Hypothalamus (tissue), 51 donors: ENCODE measurements at places on chromosomes 2 and 18.

GRCh38 chr2:150480241-150480640 lies 7.2 kb downstream of the RND3 start:
- DNase-seq = no peak

GRCh38 chr2:195663007-195663406 lies 6.0 kb downstream of the SLC39A10 start:
- DNase-seq = no peak

GRCh38 chr18:56795381-56795780 lies 144.2 kb downstream of the WDR7 start:
- no peak for DNase-seq

GRCh38 chr2:101405351-101405899 lies 18.1 kb upstream of the CREG2 start:
- no peak for DNase-seq

GRCh38 chr2:150007815-150008430 lies 420.3 kb upstream of the MMADHC start:
- DNase-seq = no peak

DNA sequence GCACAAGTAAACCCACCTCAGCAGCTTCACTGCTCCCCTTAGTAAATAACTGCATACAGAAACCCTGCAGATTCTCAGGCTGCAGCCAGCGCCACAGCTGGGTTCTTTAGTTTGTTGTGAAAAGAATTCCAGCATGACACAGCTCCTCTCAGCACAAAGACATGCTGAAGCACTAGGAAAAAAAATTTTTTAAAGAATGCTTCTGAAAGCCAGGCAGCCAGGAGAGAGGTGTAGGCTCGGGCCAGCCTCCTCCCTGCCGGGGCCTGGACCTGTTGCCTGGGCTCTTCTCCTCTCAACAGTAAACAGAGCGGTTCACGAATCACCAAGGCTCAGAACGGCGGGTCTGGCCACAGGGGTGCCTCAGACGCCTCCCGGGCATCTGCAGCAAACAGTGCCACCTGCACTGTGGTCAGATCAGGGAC lies 95.7 kb upstream of the POU3F3 start:
- no peak for DNase-seq

DNA sequence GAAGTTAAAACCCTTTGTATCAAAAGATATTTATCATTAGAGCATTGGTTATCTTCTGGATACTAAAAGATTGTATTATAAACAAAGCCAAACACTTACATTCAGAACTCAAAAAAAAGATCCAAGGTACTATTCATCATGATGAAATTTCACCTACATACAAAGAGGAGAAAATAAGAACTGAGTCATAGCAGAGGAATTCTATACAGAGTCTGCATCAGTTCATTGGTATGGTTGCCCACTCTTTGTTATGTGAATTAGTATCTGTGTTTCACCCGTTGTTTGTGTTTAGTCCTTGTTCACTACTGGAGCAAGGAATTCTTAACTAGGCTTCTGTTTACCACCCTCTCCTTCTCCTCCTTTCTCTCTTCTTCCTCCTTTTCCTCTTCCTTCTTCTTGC lies 157.9 kb downstream of the LNPK start:
- no peak for DNase-seq

- no peak for DNase-seq
Measured at GRCh38 chr2:200127848-200128247, 172.5 kb downstream of the MAIP1 start.

- no peak for DNase-seq
Measured at GRCh38 chr18:74595431-74595830, 2.2 kb upstream of the ZNF407 start.

- DNase-seq = no peak
Measured at GRCh38 chr18:26922313-26922712, 56.8 kb upstream of the AQP4 start.

GRCh38 chr2:30448308-30448707 lies 1.3 kb downstream of the LCLAT1 start:
- DNase-seq = no peak

DNA sequence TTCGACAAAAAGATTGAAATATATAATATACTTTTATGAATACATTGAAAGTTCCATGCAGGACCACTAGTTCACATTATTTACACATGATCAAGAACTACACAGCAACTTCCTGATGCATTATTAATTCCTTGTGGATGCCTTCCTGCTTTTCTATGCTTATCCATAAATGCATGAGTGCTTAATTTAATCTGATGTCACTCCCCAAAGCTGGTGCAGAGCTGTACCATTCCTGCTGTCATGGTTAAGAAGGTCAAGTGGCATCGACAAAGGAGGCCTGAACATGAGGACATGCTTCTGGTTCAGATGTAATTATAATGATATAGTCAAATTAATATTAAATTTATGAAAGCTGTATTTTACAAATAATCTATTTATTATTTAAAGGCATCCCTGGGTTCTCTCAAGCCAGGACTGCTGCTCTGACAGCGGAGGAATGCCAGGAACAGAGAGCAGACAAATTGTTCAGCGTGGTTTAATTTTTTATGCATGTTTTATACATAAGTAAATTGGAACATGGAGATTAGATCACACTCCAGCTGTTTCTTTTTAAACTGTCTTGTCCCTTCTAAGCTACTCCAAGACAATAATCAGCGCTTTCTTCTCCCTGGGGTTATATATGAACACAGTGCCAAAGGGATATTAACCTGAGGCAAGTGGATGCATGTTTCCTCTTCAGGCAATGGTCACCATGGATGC lies 307.3 kb upstream of the CNTNAP5 start:
- DNase-seq = no peak

DNA sequence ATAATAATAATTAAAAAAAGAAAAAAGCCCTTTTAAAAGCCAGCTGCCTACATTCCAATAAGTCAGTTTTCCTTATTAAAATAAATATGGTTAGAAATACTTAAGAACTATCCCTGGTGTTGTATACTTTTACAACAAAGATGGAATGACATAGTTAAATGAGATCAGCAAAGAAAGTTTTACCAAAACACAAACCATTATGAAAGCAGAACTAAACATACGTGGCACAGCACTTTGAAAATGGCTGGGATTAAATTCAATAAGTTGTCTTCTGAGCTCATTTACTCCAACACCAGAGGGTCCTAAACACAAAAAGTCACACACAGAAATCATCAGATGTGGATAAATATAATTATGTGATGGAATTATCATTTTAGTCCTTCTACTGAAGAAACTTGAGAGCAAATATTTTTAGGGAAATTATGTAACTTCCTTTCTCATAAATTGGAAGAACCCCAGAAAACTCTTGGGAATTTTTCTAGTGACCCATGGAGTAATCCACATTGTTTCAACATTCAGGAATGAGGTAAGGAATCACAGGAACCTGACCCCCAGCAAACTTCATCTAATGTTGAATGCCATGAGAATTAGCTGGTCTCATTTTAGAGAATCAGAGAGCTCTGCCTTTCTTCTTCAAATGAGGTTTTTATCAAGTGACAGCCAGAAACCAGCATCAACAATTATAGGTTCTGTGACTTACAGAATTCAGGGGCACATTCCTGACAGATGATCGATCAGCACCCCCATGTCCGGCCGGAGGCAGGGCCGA lies 11.5 kb upstream of the TMEM237 start:
- no peak for DNase-seq

- no peak for DNase-seq
Measured at GRCh38 chr2:18503376-18504228, 56.9 kb downstream of the RDH14 start.

- DNase-seq = no peak
Measured at GRCh38 chr2:157747695-157748370, 119.2 kb upstream of the ACVR1C start.

DNA sequence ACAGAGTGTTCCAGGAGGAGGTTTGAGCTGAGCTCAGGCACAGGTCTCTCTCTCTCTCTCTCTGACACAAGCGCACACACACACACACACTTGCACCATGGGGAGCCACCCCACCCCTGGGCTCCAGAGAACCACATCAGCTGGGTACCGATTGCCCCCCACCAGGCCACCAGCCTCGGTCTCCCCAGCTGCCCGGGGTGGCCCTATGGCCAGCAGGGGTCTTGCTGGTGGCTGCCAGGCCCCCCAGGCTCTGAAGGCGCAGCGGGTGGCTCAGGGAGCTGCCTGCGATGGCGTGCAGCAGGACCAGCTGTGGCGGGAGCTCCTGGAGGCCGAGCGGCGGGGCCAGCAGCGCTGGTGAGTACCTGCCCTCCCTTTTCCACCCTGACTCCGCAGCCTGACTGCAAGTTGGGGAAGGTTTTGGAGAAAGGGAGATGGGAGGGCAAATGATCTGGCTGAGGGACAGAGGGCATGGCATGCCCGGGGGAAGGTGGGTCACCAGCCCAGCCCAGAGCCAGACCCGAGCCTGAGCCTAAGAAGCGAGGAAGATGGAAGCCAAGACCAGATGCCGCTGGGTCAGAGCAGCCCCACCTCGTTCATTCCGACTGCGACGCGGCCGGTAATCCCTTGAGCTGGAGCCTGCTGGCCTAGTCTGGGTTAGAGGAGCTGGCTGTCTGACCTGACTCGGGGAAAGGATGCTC lies 21.9 kb upstream of the SLC66A3 start:
- no peak for DNase-seq

DNA sequence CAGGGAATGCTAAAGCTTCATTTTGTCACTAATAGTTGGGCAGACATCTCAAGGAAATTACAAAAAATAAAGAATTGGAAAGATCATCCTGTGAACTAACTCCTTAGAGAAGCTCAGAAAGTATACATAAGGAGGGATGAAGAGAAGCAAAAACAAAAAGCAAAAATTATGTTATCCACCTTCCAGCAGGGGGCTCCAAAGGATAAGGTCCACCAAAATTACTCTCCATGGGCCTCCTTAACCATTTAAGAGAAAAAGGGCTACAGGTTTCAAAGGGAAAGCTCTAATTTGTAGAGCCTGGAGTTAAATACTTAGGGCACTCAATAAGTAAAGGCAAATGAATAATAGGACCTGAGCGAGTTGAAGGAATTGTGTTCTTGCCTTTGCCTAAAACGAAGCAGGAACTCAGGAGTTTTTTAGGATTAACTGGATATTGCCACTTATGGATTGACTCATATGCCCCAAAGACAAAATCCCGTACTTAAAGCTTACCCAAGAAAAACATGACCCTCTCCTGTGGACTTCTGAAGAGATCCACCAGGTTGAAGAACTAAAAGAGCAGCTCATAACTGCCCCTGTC lies 1167.9 kb downstream of the DSC3 start:
- DNase-seq = no peak

GRCh38 chr2:20514596-20515269 lies 67.9 kb downstream of the RHOB start:
- DNase-seq = no peak

DNA sequence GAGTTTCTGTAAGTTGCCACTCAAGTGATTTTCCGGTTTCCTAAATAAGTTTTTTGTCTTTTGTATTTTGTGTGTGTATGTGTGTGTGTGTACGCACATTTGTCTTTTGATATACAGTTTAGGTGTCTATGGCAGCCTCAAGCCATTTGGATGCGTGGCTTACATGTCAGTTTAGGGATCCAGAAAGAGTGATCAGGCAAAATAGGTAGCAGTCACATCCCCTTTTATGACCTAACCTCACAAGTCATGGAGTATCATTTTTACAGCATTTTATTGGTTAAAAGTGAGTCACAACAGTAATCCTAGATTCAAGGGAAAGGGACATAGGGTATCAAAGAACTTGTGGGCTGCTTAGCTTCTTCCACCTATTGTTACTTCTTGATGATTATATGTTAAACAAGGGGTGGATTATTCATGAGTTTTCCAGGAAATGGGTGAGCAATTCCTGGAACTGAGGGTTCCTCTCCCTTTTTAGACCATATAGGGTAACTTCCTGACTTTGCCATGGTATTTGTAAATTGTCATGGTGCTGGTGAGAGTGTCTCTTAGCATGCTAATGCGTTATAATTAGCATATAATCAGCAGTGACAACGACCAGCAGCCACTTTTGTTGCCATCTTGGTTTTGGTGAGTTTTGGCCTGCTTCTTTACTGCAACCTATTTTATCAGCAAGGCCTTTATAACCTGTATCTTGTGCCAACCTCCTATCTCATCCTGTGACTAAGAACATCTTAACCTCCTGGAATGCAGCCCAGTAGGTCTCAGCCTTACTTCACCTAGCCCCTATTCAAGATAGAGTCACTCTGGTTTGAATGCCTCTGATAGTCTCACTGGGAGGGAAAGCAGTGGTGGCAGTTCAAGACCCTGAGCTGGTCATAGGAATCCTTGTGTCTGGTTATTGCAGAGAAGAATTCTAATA lies 8.6 kb upstream of the SOCS6 start:
- no peak for DNase-seq

DNA sequence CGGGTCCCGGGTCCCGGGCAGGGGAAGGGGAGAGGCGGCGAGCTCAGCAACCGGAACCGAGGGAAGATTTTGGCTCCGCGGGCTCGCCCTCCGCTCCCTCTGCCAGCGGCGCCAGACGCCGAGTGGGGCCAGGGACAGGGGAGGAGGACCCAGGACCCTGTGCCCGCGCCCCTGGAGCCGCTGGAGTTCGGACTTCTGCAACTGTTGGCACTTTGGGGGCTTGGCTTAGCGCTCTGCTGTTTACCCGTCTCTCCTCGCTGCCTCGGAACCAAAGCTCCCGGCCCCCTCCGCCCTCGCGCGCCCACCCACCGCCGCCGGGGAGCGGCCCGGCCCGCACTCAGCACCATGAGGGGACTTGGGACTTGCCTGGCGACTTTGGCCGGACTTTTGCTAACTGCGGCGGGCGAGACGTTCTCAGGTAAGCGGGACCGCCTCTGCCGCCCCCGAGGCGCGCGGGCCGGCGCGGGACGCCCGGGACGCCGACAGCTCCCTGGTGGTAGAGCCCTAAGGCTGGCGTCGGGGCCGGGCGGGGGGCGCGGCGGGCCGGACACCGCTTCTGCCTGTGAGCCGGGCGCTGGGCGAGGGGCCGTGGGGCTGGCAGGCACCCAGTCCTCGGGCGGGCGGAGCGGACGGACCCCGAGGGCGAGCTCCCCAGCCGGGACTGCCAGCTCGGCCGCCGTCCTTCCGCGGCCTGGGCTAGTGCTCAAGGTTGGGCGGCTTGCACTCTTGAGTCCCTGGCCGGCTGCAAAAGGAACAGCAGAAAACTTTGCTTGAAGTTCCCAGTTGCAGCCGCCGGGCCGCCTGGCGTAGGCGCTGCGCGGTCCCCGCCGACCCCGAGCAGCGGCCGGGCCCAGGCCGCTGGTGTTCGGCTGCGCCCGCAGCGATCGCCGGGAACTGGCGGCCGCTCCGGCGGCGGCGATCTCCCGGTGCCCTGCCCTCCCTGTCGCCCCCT lies 634 bp downstream of the PTPRM start:
- DNase-seq = no peak
